ENCODE measurements at places on chromosomes 7 and 10.

GRCh38 chr10:52187521-52188258, 126.4 kb upstream of the DKK1 start:
- no peak for DNase-seq

DNA sequence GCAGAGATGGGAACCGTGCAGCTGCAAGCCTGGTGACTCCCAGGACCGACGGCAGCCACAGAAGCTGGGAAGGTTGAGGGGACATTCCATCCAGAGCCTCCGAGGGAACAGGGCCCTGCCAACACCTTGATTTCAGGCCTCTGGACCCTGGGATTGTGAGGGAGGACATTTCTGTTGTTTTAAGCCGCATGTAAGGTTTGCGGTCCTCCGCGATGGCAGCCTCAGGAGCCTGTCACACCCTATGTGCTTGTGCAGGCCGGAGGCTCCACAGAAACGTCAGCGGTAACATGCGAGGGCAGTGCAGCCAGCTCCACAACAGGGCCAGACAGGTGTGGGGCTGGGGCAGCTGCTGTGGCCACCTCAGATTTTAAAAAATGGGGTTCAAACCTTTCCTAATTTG, 144.7 kb upstream of the SHH start:
- DNase-seq: no peak

DNA sequence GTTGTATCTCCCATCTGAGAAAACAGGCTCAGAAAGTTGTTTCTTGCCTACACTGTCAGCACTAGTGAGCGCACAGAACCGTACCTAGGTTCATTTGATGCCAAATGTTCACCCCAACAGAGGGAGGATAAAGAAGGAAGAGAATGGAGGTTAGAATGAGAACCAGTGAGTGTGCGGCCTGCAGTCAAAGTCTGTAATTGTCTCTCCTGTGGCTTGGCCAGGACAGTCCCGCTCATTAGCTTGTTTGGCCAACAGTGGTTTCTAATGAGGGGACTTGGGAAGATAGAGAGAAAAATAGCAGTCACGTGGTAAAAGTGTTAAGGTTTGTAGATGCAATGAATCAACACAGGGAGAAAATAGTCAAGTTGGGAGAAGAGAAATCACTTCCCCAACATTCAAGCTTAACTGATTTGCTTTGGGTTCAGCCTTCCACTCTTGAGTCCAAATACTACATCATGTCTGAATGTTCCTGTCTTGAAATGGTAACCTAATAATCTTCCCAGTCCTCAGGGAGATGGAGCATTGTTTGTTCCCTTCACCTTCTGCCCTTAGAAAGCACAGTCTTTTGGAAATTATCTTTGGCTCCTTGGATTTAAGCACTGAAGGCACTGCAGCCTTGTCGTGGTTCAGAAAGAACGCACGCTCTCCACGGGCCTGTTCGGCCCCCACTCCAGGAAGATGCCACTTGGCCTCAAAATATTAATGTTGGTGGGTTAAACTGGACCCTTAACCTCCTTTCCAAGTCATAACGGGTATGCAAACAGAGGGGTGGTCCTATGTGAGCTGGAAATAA, 360.4 kb upstream of the ZNF32 start:
- no peak for DNase-seq

DNA sequence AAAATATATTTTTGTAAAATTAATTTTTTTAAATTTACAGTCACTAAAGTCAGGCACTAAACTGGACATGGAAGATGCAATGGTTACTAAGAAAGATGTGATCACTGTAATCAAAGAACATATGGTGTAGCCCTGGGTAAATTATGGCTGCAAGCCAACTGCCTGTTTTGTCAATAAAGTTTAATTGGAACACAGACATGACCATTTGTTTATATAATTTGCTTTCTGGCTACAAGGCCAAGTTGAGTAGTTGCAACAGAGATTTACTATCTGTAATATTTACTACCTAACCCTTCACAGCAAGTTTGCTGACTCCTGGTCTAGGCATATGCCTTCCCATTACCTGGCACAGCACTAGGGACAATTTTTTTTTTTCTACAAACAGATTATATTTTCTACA, 448.9 kb downstream of the ADRA2A start:
- no peak for DNase-seq

DNA sequence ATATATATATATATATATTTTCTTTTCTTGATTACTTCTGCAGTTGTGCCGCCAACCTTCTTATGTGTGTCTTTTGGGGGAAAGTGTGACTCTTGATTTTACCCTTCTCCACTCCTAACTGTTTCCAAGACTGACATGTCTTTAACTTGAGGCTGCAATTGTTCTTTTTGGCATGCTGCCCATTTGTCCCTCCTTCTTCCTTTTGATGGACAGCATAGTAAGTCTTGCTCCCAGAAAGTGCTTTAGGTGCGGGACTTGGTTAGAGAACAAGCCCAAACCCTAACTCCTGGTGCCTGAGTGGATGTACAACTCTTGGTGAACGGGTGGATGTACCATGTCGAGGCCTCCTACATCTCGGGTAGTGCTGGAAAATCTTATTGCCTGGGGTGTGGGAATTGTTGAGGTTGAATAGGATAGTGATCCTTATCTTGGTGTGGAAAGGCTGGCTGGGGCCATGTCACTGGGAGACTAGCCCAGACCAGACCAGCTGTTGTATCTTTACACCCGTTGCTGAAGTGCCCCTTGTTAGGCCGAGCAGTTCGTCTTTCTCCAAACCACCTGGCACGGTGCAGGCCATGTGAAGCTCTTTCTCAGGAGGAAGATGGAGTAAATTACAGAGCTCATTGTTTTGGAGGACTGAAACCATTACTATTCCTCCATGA, 16.3 kb downstream of the TCF7L2 start:
- DNase-seq: no peak

- DNase-seq: no peak
Observed at GRCh38 chr7:48067475-48067874, 21.6 kb upstream of the UPP1 start.
